ENCODE measurements at places on chromosomes 2 and 18.

DNA sequence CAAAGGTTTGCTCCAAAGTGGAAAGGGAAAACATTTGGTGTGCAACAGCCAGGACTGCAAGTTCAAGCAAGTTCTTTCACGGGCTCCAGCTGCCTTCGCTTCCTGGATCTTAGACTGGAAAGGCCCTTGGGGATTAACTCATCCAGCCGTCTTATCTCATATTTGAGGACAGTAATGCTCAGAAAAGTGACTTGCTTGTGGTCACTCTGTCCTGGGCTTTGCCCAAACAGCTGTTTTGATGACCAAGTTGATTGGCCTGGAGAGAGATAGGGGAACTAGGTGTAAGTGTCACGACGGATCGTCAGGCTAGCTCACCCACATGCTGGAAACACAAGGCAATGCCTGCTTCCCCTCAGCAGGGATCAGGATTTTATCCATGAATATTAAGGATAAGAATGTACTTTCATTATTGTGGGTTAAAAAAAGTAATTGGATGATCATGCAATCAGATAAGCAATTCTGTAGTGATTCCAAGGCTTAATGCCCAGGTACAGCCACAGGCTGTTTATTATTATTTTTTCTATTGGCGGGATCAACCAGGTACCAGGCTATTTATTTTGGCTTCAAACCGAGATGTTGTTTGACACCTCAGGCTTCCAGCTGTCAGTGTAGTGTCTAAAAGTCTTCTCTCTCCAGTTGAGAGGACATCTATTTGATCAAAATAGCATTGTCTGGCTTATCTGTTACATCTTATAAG, 162.5 kb upstream of the EPAS1 start:
- no peak for DNase-seq

GRCh38 chr2:127101756-127102477, 5.0 kb downstream of the BIN1 start:
- DNase-seq = no peak

DNA sequence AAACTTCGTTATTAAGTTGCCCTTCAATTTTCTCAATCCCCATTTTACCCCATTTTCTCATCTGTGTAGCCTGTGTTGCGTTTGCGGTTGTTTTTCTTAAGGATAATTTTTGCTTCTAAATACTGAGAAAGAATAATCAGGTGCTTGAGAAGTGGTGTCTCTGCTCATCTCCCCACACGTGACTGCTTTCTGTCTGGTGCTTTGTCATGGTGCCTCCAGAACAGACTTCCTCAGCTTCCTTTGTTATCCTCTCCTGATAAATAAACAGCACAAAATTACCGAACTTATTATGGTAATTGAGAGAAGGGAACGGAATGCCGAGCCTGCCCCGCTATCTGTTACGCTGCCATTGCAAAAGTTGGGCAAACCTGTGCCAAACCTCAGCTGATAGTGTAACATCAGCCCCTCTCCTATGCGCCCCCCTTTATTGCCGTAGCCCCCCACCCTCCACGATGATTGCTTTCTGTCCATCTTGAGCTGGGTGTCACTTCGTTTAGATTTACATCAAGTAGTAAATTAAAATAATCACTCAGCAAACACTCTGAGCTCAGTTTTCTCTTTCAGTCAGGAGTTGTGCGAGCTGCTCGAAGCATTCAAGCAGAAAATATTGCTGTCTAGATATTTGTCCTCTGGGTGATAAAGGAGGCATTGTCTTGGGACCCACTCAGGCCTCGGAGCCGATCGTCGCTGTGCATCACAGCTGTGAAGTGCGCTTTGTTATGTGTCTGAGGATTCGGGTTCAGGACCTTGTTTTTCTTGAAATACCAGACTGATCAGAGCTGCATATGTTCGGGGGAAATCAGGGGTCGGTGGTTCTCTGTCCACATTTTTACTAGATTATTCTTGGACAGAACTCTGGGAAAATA, 1008.5 kb upstream of the FANCL start:
- DNase-seq = no peak

DNA sequence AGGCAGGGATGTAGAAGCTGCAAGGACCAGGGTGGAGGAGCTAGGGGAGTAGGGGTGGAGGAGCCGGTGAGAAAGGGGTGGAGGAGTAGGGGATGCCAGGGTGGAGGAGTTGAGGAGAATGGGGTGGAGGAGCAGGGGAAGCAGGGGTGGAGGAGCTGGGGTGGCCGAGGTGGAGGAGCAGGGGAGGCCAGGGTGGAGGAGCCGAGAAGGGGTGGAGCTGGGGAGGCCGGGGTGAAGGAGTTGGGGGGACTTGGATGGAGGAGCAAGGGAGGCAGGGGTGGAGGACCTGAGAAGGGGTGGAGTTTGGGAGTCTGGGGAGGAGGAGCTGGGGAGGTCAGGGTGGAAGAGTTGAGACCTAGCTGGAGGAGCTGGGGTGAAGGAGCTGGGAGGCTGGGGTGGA, 13.3 kb downstream of the SOX11 start:
- no peak for DNase-seq

GRCh38 chr18:22710673-22711191, 222.4 kb upstream of the RBBP8 start:
- no peak for DNase-seq

- DNase-seq = no peak
These were observed 31.9 kb upstream of the EML6 start for GRCh38 chr2:54691445-54692135.

GRCh38 chr18:36580874-36581750, 247.7 kb downstream of the TPGS2 start:
- no peak for DNase-seq

- no peak for DNase-seq
These were observed 197.0 kb downstream of the STK39 start for GRCh38 chr2:168050377-168050776.

DNA sequence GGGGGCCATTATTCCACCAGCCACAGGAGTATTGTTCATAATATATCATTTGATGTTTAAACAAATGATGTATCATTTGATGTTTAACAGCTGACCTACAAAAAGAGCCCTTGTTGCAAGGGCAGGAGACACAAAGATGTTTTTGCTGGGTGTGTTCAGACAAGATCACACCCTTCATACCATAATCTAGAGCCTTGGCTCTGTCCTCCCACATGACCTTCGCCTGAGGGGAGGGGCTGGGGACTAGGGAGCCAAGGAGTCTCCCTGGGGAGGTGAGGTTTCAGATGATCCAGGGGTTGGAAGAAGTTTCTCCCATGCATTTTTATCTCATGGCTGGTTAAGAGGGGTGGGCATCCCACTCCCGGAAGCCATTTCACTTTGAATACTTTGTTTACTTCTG, 33.5 kb downstream of the CDC42EP3 start:
- no peak for DNase-seq

DNA sequence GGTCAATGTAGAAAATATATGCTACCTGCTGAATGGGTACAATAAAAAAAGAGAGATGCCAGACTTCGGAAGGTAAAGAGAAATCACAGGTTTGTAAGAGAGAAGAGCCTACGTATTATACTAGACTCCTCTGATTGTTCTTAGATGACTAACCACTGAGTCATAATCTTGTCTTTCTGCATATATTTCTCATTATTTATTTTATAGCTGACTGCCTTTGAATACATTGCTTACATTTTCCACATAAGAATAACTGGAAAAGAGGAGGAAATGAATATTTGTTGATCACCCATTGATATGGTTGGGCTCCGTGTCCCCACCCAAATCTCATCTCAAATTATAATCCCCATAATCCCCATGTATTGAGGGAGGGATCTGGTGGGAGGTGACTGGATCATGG, 90.3 kb upstream of the RAB27B start:
- DNase-seq = no peak

DNA sequence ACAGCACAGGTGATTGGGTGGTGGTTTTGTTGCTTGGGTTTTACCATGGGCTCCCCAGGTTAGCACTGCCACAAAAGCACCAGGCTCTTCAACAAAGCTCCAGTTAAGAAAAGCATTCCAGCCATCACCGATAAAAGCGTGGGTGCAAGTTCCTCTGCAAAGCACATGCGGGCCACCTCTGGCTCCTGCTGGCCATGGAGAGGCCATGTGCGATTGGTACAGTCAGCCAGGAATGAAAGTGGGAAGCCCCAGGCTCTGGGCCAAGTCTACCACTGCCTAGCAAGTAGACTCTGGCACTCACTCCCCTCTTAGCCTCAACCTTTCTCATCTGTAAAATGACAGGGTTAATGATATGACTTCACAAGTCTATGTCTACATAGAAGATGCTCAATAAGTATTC, 36.0 kb downstream of the BCL11A start:
- DNase-seq = no peak

DNA sequence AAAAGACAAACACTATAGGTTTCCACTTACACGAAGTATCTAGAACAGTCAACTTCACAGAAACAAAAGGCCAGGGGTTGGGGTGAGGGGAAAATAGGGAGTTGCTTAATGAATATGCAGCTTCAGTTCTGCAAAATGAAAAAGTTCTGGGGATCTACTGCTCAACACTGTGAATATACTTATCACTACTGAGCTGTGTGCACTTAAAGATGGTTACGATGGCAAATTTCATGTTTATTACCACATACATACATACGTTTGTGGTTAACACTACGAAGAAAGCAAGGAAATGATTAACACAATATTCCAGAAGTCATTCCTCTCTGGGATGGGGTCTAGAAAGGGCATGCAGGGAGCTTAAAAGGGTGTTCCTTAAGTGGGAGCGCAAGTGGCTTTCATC, 19.3 kb downstream of the MBOAT2 start:
- DNase-seq = no peak

DNA sequence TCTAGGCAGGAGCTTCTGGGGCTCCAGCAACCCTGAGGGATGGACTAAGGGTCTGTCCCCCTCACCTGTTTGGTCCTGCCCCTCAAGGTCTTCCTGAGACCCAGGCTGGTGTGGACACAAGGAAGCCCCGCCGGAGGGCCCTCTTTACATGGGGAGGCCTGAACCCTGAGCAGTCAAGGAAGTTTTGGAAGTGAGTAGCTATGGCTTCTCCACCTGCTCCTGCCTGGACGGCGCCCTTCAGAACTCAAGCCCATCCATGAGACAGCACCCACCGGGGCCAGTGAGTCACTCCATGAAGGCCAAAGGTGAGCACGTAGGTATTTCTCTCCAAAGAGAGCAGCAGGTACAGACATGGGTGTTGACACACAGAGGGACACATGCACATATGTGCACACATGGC, 98.2 kb upstream of the CTDP1 start:
- DNase-seq = no peak

GRCh38 chr2:221958224-221958623, 340.6 kb downstream of the PAX3 start:
- DNase-seq = no peak

DNA sequence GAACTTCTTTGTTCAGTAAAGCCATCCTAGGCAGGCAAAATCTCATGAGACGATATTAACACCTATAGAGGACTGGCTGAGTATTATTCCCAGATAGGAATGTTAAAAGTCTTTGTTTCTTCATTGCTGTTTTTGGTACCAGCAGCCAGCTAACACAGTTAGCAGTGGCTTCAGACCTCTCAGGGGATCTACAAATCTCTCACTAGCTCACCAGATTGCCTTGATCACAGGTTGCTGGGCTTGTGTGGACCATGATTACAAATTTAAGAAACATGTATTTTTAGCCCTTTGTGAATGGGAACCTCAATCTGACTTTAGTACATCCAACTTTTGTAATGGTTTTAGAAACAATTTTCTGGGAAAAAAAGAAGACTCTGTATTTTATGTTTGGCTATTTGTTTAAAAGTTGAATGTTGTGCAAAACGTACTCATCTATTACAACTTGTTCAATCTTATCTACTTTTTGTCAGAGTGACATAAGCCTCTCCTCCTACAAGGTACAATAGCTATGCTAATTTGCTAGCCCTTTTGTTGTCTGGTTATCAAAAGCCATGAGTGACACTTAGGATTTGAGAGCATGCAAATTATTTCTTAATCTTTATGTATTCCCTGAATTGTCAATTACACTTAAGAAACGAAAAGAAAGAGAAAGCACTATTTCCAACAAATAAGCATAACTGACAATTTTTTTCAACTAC, 693.1 kb downstream of the ERBB4 start:
- DNase-seq = no peak

DNA sequence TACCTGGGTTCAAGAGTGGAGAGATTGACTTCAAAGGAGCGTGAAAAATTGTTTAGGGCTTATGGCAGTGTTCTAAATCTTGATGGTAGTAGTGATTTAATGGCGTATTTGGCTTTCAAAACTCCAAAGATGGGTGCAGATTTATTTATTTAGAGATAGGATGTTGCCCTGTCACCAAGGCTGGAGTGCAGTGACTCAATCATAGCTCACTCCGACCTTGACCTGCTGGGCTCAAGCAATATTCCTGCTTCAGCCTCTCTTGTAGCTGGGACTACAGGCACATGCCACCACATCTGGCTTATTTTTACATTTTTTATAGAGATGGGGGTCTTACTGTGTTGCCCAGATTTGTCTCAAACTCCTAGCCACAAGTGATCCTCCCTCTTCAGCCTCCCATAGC, 52.5 kb downstream of the FAM117B start:
- no peak for DNase-seq

DNA sequence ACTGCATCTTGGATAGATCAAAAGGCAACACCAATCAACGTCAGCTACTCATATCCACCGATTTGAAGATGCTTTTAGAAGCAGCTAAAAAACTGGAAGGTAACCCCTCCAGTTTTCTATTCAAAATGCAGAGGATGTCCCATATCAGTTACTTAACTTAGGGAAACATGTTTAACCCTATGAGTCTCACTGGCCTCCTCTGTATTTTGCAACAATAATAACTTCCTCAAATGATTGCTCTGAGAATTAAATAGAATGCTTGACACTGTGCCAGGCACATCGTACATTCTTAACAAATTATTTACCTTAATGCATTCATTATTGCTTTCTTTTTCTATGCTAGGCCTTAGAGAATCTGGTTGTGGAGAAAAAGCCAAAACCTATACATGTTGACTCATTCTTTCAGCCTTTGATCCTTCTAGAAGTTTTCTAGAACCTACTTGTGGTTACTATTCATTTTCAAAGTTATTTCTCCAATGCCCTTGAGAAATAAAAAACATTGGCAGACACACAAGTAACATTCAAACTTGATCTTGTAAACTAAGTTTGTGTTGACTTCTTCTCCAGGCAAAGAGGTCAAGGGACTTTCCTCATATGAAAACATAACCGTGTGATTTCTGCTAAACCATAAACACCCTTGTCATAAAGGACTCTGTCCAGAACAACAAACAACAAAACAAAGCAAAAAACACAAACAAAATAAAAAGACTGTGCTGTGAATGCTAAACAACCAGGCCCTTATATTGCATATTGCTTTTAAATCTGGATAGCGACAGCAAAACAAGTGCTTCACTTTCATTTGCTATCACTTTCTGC, 4.6 kb downstream of the DOCK10 start:
- DNase-seq = no peak

GRCh38 chr2:230899786-230900185, 25.3 kb downstream of the GPR55 start:
- DNase-seq = no peak

DNA sequence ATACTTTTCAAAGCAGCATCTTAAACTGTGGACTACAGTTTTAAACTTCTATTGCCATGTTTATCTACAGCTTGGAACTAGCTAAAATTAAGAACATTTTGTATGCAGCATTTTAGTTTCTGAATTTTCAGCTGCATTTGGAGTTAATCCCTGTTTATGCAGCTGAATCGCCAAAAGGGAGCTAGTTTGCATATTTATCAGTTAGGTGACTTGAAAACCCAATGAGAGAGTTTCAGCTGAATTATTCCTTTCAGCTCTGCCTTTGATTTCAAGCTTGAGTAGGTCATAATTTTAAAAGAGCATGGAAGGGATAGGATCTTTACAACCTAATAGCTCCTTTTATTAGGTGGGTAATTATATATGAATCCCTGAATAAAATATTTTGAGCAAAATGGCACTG, 692.6 kb downstream of the MBD2 start:
- DNase-seq = no peak

All from activated CD8-positive, alpha-beta memory T cell treated with anti-CD3 and anti-CD28 coated beads for 48 hours (primary cell).